H54 (cell line): ENCODE measurements at places on chromosomes 7 and 10.
A peak's percentile ranks its signal among the peaks of the same experiment; 100 is the strongest.

DNA sequence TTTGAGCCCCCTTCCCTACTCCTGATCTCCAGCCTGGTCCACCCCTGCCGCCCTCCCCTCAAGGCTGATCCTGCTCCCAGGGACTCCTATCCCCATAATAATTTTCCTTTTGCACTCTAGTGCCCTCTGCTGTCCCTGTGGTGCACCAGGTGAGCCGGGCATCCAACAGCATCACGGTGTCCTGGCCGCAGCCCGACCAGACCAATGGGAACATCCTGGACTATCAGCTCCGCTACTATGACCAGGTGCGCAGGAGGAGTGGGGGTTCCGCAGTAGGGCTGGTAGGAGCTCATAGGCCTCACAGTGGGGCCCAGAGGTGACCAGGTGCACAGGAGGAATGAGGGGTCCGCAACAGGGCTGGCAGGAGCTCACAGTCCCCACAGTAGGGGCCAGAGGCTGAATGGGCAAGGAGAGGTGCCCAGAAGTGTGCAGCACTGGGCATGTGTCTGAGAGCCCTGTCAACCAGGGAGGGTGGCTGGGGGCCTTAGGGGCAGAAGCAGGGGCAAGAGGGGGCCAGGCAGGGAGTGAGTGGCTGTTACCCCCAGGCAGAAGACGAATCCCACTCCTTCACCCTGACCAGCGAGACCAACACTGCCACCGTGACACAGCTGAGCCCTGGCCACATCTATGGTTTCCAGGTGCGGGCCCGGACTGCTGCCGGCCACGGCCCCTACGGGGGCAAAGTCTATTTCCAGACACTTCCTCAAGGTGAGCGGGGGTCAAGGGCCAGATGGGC, 11.7 kb downstream of the EPHB6 start:
- DNase-seq: peak; percentile 24

- no peak for DNase-seq
Observed at GRCh38 chr10:122164815-122165483, 106.1 kb upstream of the BTBD16 start.

GRCh38 chr7:142862786-142863400, 8.0 kb downstream of the EPHB6 start:
- DNase-seq: no peak

DNA sequence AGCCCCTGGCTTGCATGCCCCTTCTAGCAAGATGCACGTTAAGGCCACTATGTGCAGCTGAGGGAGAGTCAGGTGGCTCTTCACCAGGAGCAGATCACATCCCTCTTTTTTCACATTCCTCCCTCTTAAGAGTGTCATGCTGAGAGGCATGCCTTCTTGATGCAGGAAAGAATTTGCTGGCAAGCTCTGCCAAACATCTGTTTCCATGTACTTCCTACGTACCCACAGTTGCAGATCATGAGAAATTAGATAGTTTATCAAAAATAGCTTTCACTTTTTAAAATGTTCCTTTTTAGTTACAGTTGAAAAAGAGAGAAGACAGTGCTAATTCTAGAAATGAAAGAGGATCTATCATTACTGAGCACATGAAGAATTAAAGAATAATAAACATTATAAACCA, 79.7 kb upstream of the ZNF722 start:
- no peak for DNase-seq

- DNase-seq: peak; percentile 21
Observed at GRCh38 chr10:89563861-89564478, 28.6 kb upstream of the SLC16A12 start.
